ENCODE measurements at places on chromosomes 1 and 21.

- peak; percentile 52 for DNase-seq
These were observed at the start of gene AGPAT3 for GRCh38 chr21:43864962-43865539. Gene AGPAT3 (plus strand): TSS chr21:43865223. CDS start chr21:43959682, 94,459 bp downstream.

GRCh38 chr1:17136145-17136544, 16.9 kb upstream of the PADI2 start:
- DNase-seq: no peak

DNA sequence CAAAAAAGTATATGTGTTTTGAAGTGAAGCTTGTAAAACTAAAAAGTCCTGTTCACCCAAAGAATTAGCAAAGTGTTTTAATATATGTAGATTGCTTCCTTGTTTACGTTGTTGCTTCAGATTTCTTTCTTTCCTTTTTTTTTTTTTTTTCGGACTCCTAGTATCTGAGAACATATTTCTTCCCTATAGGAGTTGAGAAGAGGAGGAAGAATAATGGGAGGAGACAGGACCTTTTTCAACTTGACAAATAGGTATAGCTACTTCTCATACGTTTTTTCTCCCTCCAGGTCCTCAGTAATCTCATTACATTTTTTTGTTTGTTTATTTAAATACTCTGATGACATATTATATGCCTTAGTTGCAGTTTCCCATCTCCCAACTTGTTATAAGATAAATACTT, 8.9 kb downstream of the DISP1 start:
- DNase-seq: no peak

- no peak for DNase-seq
These were observed 2.1 kb downstream of the DAB1 start for GRCh38 chr1:57421806-57422205.

- peak; percentile 51 for DNase-seq
These were observed 5.4 kb upstream of the TNFRSF4 start for GRCh38 chr1:1219341-1219740.

DNA sequence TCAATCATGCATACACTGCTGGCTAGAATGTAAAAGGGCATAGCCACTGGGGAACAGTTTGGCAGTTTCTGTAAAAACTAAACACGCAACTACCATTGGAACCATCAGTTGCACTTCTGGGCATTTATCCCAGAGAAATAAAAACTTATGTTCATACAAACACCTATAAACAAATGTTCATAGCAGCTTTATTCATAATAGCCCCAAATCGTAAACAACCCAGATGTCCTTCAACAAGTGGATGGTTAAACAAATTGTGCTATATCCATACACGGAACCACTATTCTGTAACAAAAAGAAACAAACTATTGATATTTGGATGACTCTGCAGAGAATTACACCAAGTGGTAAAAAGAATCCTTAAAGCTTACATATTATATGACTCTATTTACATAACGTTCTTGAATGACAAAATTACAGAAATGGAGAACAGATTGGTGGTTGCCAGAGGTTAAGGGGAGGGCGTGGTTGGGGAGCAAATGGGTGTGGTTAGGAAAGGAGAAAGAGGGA, 22.8 kb downstream of the LACTBL1 start:
- DNase-seq: no peak

GRCh38 chr21:41615613-41616012, 107.7 kb upstream of the TMPRSS2 start:
- DNase-seq: no peak

GRCh38 chr1:27627061-27627460, 7.9 kb downstream of the FGR start:
- no peak for DNase-seq

Measured in stimulated activated CD4-positive, alpha-beta T cell treated with anti-CD3 and anti-CD28 coated beads, Interleukin-1b, Interleukin-23, amount 100 ng/mL, for 4 hours (primary cell).